ENCODE measurements at places on chromosomes 11 and 22.

- DNase-seq, result no peak
- H3K27me3 ChIP-seq, result no peaks in the 10 kb centered on the region
- H3K4me1 ChIP-seq, result peaks cover 18% of the 10 kb centered on the region
- H3K4me3 ChIP-seq, result no peak overlapping the region
- no peak overlapping the region for H3K27ac ChIP-seq
Measured at GRCh38 chr22:21018314-21018713, 3.3 kb downstream of the P2RX6 start.

GRCh38 chr11:84136926-84137325 is 850.8 kb upstream of the CCDC90B start:
- H3K27me3 ChIP-seq, result no peaks in the 10 kb centered on the region
- H3K27ac ChIP-seq, result no peak overlapping the region
- H3K36me3 ChIP-seq, result no peaks in the 10 kb centered on the region
- no peaks in the 10 kb centered on the region for H3K4me1 ChIP-seq
- no peak overlapping the region for H3K4me3 ChIP-seq
- DNase-seq, result no peak

DNA sequence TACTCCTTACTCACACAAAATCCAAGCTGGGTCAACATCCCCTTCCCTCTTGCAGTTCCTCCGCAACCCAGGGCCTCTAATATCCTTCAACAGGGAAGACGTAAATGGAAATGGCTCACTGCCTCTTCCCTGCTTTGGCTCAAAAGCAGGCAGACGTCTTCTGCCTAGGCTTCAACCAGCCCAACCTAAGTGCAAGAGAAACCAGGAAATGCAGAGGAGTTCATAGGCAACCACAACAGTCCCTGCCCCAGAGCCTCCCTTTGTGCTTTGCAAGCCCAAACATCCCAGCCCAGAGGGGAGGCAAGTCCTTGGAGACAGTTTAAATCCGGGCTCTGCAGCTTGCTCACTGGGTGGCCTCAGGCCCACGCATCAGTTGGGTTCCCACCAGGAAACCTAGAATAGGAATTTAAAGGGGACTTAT is 33.3 kb downstream of the CD6 start:
- H3K4me1 ChIP-seq, result peaks cover 8% of the 10 kb centered on the region
- DNase-seq, result no peak
- peaks cover 26% of the 10 kb centered on the region for H3K27me3 ChIP-seq

- H3K36me3 ChIP-seq, result peaks cover 3% of the 10 kb centered on the region
- peak; percentile 59 for DNase-seq
- no peak overlapping the region for H3K27ac ChIP-seq
- peaks cover 36% of the 10 kb centered on the region for H3K4me1 ChIP-seq
- H3K4me3 ChIP-seq, result peak overlapping the region; percentile 89
- no peaks in the 10 kb centered on the region for H3K27me3 ChIP-seq
Measured at GRCh38 chr22:50473855-50474671, 772 bp downstream of the SBF1 start.

- peak; percentile 84 for DNase-seq
- H3K27me3 ChIP-seq, result no peaks in the 10 kb centered on the region
- H3K27ac ChIP-seq, result peak within 1 kb of the TSS; percentile 100
Measured at GRCh38 chr11:10293423-10294289, at the start of gene SBF2. Gene SBF2 (minus strand): TSS chr11:10294219. CDS start chr11:10294069, 150 bp downstream.

DNA sequence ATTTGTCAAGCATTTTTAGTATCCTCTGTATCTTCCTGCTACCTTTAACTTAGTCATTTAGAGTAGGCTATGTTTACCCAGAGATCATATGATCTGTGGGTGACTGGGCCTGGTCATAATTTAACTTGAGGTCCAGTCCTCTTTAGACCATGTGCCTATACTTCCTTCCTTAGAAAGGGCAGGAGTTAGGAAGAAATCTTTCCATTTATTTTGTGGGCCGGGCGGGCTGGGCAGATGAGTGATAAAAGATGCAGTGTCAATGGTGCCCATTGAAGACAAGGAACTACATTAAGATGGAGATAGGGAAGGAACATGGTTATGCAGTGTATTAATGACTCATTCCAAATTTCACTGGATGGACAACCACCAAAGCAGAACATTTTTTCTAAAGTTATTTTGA is 30.9 kb upstream of the PDE3B start:
- H3K27me3 ChIP-seq, result no peaks in the 10 kb centered on the region
- no peaks in the 10 kb centered on the region for H3K36me3 ChIP-seq
- H3K4me1 ChIP-seq, result no peaks in the 10 kb centered on the region
- no peak for DNase-seq
- no peak overlapping the region for H3K4me3 ChIP-seq
- H3K27ac ChIP-seq, result no peak overlapping the region

DNA sequence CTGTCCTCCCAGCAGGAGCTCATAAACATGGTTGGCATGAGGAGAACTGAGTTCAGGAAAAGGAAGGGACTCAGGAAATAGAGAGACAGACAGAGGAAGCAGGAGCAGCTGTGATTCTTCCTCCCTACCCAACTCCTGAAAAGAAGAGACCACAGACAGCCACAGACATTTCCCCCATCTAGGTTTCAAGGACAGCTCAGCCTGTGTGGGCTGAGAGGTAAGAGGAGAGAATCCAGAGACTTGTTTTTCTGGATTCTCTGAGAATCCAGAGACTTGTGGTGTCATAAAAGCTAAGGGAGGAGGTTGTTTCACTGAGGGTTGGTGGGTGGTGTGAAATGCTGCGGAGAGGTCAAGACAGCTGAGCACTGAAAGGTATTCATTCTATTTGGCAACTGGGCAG is 19.0 kb upstream of the STK33 start:
- no peak overlapping the region for H3K4me3 ChIP-seq
- H3K4me1 ChIP-seq, result peaks cover 7% of the 10 kb centered on the region
- no peak for DNase-seq
- no peaks in the 10 kb centered on the region for H3K36me3 ChIP-seq
- no peaks in the 10 kb centered on the region for H3K27me3 ChIP-seq

- no peak overlapping the region for H3K27ac ChIP-seq
- H3K36me3 ChIP-seq, result peaks cover 18% of the 10 kb centered on the region
- no peaks in the 10 kb centered on the region for H3K27me3 ChIP-seq
- no peaks in the 10 kb centered on the region for H3K4me1 ChIP-seq
Measured at GRCh38 chr11:111555255-111555654, 14.7 kb downstream of the LAYN start.

DNA sequence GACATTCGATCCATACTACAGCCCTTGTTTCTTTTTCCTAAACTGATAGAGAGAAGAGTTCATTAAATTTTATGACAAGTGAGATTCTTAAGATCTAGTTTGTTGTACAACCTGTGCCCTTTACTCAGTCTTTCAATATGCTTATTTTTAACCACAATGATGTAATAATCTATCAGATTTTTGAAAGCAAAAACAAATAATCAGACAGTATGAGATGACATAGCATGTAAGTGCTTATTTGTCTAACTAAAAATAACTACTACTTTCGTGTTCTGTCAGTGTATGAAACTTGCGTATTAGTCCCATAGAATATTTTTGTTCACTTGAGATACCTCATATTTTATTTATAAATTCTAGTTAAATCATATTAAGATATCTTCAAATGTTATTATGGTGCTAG is 33.2 kb downstream of the RAB39A start:
- H3K27me3 ChIP-seq, result no peaks in the 10 kb centered on the region
- H3K4me3 ChIP-seq, result no peak overlapping the region
- no peak overlapping the region for H3K27ac ChIP-seq
- no peaks in the 10 kb centered on the region for H3K36me3 ChIP-seq
- DNase-seq, result no peak
- no peaks in the 10 kb centered on the region for H3K4me1 ChIP-seq

GRCh38 chr11:44564670-44565210 is 723 bp upstream of the CD82 start:
- H3K4me1 ChIP-seq, result peaks cover 16% of the 10 kb centered on the region
- peaks cover 6% of the 10 kb centered on the region for H3K27me3 ChIP-seq
- H3K4me3 ChIP-seq, result peak overlapping the region; percentile 67

GRCh38 chr11:126591966-126592489 is 236.5 kb downstream of the ST3GAL4 start:
- no peak for DNase-seq
- H3K4me1 ChIP-seq, result no peaks in the 10 kb centered on the region
- no peak overlapping the region for H3K4me3 ChIP-seq

DNA sequence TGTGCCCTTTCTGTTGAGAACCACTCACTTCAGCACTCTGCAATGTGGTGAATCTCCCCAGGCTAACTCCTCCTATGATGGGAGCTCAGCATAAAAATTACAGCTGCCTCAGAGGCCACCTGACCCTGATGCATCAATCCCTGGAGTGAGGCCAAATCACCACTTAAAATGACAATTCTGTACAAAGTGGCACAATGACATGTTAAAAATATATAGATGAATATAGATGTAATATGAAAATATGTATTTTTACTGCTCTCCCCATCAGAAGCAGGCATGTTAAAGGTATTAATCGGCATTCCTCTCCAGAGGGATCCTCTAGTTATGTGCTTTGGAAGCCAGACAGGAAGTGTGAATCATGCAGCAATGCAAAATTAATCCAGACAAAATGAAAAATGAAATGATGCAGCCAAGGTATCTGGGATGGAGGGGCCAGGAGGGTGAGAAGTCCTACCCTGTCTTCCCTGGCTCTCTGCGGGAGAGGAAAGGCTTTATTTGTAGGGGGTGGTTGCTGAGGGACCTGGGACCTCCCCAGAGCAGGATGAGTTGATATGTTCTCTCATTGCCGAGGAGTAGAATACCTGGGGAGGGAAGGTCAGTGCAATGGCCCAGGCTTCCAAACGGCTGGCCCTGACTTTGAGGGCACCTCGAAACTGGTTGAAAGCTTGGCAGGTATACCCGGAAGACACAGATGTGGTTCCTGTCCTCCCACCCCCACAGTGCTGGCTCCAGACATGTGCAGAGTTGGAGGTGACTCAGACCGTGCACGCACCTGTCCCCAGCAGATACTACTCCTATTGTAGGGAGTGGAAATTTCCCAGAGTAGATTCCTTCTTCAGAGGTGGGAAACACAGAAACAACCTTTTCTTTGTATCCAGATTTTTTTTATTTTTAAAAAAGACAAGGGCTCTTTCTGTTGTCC is 347.9 kb upstream of the NCAM1 start:
- no peak for DNase-seq
- no peak overlapping the region for H3K4me3 ChIP-seq
- H3K4me1 ChIP-seq, result no peaks in the 10 kb centered on the region
- H3K27ac ChIP-seq, result no peak overlapping the region
- no peaks in the 10 kb centered on the region for H3K36me3 ChIP-seq
- H3K27me3 ChIP-seq, result no peaks in the 10 kb centered on the region

GRCh38 chr11:79219186-79220045 is 221.4 kb downstream of the TENM4 start:
- no peak overlapping the region for H3K4me3 ChIP-seq
- no peaks in the 10 kb centered on the region for H3K36me3 ChIP-seq
- no peak overlapping the region for H3K27ac ChIP-seq
- H3K4me1 ChIP-seq, result no peaks in the 10 kb centered on the region

DNA sequence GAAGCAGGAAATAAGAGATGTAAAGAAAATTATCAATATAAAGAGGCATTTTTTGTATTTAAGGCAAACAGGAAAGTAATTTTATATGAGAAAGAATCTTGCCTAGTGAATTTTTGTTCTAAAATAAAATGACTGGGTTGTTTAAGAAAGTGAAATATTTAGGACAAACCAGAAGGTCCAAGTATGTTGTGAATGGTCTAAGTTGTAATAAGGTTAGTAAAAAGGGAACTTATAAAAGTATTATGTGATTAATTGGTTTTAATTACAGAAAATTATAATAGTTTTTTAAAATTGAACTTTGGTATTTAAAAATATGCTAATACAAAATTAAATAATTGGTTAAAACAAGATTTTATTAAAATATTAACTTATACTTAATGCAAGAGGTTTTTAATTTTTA is 26.6 kb upstream of the EI24 start:
- H3K4me1 ChIP-seq, result no peaks in the 10 kb centered on the region
- no peak overlapping the region for H3K27ac ChIP-seq
- no peaks in the 10 kb centered on the region for H3K27me3 ChIP-seq
- H3K36me3 ChIP-seq, result no peaks in the 10 kb centered on the region

DNA sequence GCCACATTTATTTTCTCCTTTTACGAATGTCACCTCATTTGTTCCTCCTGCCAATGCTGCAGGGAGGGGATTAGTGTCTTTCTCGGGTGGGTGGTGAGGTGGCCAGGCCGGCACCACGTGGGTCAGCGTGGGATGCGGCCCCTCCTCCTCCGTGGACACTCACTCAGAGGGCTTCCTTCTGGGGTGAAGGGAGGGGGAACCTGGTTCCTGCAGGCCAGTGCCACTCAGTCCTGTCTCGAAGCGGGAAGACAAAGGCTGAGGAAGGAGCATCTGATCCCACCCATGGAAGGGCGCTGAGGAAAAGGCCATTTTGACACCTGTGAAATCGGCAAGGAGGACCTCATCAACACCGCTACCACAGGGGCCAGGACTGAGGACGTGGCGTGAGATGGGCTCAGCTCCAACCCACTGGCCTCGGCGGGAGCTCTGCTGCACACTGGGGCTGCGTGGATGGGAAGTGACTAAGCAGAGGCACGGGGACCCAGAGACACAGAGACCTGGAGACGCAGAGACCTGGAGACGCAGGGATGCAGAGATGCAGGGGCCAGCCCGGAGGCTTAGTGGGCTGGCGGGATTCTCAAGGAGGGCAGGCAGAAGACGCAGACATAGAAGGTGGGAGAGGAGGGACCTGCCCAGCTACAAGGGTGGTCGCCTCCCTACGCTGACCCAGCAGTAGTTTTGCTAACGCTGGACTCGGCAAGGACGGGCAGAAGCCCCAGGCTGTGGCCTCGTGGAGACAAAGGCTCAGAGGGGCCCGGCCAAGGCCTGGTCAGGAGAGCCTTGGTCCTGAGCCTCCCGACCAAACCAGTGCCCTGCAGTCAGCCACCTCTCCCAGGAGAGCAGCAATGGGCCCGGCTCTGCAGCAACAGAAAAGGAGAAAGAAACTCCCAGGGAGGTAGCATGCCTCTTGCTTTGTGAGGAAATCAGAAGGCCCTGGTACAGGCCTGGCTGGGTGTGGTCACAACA is 1071.2 kb downstream of the BRD1 start:
- DNase-seq, result no peak
- no peak overlapping the region for H3K4me3 ChIP-seq

- H3K27ac ChIP-seq, result no peak overlapping the region
- no peak for DNase-seq
- H3K4me3 ChIP-seq, result no peak overlapping the region
Measured at GRCh38 chr22:36497910-36498665, 8.8 kb downstream of the FOXRED2 start.

DNA sequence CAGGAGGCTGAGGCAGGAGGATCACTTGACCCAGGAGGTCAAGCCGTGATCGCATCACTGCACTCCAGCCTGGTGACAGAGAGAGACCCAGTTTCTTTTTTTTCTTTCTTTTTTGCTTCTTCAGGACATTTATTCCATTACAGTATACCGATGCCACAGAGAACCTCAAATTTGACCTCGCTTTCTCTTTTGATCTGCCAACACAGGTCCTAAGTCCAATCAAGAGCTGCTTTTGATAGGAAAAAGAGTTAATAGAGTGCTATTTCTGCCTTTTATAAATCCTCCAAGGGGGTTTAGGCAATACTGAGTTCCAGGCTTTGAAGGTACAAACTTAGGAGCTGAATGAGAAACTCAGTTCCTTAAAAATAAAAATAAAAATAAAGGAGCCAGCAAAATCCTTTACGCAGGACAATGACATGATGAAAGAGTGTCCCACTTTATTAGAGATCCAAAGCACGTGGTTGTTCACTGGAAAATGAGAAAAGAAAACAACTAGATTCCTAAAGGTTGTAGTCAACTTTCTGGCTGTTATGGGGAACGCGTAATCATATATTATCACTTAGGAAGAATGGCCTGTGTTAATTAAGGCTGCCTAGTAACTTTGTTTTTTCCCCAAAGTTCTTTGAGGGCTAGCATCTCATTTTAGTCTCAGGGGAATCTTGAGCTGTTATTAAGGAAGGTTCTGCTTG is 27.2 kb downstream of the FADD start:
- H3K36me3 ChIP-seq, result no peaks in the 10 kb centered on the region
- H3K27me3 ChIP-seq, result no peaks in the 10 kb centered on the region
- no peak overlapping the region for H3K27ac ChIP-seq
- peaks cover 3% of the 10 kb centered on the region for H3K4me1 ChIP-seq
- H3K4me3 ChIP-seq, result no peak overlapping the region
- no peak for DNase-seq
